ENCODE measurements at places on chromosomes 7 and 10.

DNA sequence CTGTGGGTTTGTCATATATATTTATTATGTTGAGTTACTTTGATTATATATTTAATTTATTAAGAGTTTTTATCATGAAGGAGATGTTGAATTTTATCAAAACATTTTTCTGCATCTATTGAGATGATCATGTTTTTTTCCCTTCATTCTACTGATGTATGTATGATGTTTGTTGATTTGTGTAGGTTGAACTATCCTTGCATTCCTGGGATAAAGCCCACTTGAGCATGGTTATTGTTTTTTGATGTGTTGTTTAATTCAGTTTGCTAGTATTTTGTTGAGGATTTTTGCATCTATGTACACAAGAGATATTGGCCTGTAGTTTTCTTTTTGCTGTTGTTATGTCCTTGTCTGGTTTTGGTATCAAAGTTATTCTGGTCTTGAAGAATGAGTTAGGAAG, 31.1 kb downstream of the SCART1 start:
- no peak for DNase-seq

GRCh38 chr7:24531255-24531654, 42.0 kb upstream of the PALS2 start:
- DNase-seq: no peak

DNA sequence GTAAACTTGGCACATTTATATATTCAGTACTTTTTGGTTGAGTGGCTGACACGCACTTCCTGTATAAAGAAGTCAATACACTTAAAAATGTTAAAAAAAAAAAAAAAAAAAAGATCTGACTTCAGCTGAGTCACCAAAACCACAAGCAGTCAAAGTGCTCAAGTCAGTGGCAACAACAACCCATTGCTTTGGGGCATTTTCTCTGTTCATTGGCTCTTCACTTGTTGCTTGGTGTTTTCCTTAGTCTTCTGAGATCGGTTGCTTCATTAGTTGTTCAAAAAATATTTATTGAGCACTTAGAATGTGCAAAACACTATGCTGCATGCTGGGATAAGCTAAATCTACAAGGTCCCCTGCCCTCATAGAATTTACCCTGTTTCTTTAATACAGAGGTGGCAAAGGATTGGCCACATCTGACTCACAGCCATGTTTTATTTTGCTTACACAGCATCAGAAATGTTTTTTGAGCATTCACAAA, 63.7 kb downstream of the ZNRF2 start:
- no peak for DNase-seq

DNA sequence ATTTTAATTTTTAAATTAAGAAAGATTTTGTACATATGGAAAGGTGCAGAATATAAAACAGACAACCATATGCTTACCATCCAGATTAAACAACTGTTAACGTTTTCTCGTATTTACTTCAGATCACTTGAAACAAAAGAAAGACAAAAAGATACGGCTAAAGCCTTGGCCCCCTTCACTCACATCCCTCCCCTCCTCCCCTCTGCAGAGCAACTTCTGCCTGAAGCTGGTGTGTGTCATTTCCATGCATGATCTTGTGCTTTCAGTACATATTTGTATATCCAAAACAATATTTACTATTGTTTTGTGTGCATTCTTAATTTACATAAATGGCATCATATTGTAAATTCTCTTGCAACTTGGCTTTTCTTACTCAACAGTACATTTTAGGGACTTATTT, 68.5 kb upstream of the ANKRD1 start:
- no peak for DNase-seq

All from NCI-H1092 treated with DMSO at 0.1 percent for 48 hours (cell line).